Activated CD8-positive, alpha-beta T cell treated with anti-CD3 and anti-CD28 coated beads, Interleukin-2, amount 10 ng/mL, durations not matched to agents 7 days and 5 days (primary cell): ENCODE measurements at places on chromosomes 1 and 21. TPM values are rescaled to one million over a fixed set of nuclear protein-coding genes. Genes with fewer than 3 reads are reported as not detected.

DNA sequence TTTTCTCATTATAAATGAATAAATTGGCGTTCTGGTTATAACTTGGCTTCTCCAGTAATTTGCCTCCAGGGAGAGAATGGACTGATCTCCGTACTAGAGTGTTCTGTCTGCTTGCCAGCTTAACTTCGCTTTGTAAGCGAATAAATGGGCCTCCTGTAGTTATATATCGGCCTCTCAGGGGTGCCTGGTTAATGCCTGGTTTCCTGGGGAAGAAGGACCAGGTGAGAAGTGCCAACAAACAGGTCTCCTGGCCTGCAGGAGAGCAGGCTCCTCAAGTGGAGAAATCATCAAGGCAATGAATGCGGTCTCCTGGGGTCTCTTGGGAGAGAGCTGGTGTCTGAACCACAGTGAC is 107.4 kb upstream of the SERBP1 start:
- no peak for DNase-seq

DNA sequence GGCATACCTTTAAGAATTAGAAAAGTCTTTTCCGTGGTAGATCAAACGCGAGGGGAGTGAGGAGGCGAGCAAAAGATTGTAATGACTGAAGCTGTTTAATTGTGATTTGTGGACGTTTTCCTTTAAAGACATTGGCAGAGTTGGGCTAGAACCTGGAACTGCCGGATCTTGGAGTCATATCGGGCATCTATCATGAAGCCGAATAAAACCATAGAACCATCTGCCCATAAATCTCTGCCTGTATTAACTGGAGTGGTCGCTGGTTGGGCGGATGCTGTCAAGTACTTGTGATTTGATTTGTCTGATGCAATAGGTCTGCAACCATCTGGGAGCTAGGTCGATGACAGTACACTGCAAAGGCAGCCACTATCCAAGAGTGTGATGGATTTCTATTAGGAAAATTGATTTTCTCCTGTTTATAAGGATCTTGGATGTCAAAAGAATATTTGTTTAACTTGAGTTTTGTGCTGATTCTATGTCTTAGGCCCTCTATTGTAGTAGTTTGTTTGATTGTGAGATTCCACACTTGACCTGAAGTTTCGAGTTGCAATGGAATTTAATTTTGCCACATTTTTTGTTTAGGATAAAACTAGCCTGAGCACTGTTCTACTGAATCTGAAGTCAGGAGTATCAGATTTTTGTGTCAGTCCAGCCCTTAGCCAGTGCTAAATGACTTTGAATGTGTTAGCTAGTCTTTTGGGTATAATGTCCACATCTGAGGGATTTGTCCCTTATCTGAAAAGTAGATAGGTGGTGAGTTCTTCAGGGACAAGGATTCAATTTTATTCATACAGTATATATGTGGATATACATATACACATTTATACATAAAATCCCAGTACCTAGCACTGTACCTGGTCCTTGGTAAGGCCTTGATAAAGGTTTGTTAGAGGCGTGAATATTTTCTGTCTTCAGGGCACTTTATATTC is 1.2 kb downstream of the SARS1 start:
- DNase-seq: peak; percentile 67

DNA sequence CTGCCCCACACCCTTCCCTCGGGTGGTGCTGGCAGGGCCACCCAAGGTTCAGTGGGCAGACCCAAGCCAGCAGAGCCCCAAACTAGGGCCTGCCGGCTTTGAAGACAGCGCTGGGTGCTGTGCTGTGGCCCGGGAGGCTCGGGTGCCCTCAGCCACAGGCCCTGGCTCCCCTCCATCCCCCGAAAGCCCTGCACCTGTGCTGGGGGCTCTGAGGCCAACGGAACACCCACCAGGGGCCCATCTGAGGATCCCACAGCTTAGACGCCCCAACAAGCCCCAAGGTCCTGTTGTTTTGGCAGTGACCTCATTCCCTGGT is 8.6 kb downstream of the ITGB2 start:
- DNase-seq: no peak

GRCh38 chr1:36133484-36133883 is 8.5 kb upstream of the COL8A2 start:
- DNase-seq: no peak

DNA sequence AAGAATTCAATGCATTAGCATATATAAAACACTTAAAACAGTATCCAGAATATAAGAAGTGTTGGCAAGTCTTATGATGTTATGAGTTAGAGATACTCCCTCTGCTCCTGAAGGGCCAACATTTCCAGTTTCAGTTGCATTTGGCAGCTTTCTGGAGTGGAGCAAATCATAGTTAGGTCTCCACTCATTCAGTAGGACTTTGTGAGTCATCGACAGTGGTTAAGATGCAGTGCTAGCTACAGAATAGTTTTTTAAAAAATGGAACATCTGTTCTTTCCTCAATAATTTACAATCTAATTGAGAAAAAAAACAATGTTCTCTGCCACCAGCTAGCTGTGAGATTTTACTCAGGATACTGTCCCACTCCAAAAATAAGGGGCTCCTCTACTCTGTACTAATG is 389.1 kb downstream of the HLX start:
- no peak for DNase-seq

DNA sequence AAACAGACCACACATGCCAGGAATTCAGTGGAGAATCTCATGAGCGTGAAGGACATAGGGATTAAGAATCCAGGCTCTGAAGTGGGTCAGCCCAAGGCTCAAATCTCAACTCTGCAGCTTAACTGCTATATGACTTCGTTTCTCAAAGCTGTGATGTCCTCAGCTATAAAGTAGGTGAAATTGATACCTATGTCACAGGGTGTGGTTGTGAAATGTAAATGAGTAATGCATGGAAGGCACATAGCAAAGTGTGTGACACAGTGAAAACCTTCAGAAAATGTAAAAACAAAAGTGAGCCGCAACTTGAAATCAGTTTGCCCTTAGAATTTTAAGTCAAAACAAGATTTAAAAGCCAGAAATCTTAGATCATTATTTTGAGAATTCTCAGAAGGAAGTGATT is 145.7 kb upstream of the PRMT6 start:
- no peak for DNase-seq

The HSD3B2 gene
- total RNA-seq: not detected

The GBP7 gene
- 0.11 TPM for total RNA-seq

GRCh38 chr1:18118078-18118477 is 10.5 kb downstream of the IGSF21 start:
- no peak for DNase-seq

The C1orf21 gene
- total RNA-seq: 5.1 TPM

GRCh38 chr1:58310469-58310868 is 236.1 kb downstream of the OMA1 start:
- no peak for DNase-seq

DNA sequence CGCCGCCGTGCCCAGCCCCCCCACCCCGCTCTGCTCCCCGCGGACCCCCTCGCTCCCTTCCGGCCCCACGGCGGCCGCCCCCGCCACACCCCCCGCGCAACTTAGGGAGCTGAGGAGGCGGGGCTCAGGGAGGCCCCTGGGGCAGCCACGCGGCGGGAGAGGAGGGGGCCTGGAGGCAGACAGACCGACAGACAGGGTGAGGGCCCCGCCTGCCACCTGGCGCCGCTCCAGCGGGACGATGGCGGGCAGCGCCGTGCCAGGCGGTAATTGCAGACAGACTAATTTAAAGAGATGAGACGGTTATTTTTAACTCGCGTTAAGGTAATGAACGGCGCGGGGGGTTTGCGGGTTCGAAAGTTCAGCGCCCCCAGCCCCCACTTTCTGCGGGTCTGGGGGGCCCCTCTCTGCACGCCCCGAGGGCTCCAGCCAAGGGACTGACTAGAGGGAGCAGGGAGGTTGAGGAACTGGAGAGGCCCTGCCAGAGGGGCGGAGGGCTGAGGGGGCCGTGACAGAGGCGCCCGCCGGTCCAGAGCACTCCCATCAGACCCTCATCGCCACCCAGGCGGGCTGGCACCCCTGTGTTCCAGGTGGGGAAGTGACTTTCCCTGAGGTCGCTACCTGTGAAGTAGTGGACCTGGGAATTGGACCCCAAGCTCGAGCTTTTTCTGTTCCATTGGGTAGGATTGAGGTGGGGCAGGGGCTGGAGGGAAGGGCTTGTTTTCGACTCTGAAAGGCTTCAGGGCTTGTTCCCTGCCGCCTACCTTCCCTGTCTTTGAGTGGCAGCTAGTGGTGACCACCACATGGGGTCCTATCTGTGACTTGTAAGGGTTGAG is 5.4 kb downstream of the FOXO6 start:
- DNase-seq: no peak

The ARTN gene
- 0.68 TPM for total RNA-seq

DNA sequence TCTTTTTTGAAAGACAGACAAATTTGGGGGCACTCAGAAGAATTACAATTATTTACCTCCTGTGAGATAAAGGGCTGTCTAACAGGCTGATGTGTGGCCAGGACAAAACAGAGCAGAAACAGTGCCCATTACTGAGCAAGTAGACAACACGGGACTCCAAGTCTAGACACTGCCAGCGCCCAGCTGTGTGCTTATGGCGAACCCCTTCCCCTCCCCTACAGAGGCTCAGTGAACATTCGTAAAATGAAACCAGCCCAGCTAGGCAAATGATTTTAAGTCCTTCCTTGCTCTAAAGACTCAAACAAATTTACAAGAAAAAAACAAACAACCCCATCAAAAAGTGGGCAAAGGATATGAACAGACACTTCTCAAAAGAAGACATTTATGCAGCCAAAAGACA is 91.1 kb downstream of the RUNX1 start:
- DNase-seq: no peak

DNA sequence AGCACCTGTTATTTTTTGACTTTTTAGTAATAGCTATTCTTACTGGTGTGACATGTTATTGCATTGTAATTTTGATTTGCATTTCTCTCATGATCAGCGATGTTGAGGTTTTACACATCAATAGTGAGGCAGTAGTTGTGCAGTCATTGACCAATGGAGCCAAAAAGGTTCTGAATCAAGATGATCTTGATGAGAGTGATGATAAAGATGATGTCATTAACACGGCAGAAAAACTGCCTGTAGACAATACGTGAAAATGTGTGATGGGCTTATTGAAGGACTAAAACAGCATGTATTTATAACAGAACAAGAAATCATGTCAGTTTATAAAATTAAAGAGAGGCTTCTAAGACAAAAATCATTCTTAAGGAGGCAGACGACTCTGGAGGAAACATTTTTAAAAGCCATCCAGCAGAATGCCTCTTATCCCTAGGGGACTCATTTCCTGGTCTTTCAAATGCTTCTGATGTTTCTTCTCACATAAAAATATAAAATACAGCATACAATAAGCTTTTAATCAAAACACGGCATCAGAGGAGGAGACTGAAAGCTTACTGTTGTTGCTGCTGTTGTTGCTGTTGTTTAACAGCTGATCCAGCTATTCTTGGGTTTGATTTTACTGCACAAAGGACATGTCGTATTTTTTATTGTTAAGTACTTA is 400.3 kb downstream of the LTN1 start:
- no peak for DNase-seq

DNA sequence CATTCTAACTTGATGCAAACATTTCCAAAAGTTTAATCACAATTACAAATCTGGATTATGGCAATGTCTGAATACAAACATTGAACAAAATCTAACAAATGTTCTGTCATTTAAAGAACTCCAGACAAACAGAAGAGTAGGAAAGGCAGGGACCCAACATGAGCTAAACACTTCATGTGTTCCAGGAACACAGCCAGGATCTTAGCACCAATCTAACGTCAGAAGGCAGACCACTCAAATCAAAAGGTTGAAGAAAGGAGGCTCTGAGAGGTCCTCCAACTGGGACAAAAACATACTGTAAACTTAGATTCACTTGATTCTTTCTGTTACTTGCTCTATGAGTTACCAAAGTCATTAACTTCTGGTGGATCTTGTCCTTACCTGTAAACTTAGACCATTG is 374.0 kb downstream of the NEGR1 start:
- no peak for DNase-seq

The OSCP1 gene
- 1.9 TPM for total RNA-seq

DNA sequence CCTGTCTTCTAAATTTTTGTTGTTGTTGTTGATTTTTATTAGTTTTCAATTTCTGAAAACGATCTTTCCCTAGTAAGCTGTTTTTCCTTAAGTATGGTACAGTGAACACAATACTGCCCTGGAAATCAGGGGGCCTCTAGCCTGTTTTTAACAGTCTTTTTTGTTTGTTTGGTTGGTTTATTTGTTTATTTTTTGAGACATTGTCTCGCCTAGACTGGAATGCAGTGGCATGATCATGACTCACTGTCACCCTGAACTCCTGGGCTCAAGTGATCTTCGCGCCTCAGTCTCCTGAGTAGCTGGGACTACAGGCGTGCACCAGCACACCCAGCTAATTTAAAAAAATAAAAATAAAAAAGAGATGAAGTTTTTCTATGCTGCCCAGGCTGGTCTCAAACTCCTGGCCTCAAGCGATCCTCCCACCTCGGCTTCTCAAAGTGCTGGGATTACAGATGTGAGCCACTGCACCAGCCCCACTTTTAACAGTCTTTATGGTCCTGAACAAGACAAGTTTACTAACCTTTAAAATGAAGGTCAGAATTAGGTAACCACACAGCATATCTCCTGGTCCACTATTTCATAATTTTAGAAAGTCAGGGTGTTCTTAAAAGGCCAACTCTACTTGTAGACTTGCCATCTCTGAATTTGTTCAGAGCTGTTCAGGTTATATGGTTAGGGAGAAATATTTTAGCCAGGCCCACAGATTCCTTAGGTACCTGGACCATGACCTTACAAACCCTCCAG is 35.4 kb downstream of the TBCE start:
- no peak for DNase-seq

The PINK1 gene
- total RNA-seq: 3.3 TPM

DNA sequence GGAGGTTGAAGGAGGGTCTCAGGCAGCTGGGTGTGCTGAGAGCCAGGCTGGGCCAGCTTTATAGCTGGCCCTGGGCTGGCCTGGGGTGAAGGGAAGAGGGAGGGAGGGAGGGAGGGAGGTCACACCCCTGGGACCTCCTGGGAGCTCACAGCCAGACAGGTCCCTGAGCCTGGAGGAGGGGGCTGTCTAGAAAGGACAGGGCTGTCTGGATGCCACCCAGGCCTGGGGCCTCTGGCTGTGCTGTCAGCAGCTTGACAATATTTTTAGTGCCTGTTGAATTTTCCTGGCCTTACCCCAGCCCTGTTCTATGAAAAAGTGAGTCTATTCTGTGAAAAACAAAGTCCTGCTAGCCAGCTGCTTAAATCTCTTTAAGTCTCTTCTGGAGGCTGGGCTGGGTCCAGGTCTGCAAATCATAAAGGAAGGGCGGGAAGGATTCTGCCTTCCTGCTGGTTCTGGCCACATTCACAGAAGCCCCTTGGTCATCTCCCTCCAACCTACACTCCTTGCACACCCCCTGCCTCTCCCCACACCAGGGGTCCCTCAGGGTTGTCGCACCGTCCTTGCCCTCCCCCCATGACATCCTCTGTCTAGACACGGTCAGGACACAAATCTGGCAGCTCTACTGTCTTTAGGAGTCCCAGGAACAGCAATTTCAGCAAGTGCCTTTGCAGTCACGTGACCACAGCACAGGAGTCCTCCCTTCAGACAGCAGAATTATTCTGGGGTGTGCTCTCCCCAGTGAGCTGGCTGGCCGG is at the start of gene LEFTY2:
Gene LEFTY2 (minus strand): TSS at position 34 of the 755 bp plus-strand sequence. CDS start 80 bp downstream, outside the sequence.
- no peak for DNase-seq
